ENCODE measurements at places on chromosomes 12 and 14.

DNA sequence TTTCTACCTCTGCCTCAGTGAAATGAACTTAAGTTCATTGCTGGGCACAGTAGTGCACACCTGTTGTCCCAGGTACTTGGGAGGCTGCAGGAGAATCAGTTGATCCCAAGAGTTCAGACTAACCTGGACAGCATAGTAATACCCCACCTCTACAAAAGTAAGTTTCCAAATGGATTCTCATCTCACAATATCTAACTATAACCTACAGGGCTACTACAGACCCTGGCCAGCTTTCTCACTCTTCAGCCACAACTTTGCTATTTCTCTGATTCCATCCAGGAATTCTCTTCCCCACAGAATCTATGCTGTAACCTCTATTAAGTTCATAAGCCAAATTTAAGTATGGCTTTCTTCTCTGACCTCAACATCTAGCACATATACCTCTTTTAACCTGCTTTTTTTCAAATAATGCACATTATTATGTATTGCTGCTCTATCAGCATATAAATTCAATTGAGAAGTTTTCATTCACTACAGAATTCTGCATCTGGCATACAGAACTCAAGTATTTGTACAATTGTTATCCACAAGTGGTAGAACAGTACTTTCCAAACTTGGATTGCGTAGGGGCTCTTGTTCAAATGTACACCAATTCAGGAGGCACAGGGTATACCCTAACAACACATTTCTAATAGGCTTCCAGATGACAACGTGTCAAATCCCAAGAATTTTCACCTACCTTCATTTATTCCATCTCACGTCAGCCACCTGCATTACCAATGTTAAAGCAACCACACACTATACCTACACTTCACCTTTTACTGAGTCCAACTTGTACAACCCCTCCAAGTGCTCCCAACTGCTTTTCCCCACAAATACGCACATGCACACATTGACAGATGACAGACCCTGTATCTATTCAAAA is 3.8 kb downstream of the RPS29 start:
- DNase-seq = no peak

- no peak for DNase-seq
Measured at GRCh38 chr12:16130343-16130742, 147.1 kb downstream of the SLC15A5 start.

DNA sequence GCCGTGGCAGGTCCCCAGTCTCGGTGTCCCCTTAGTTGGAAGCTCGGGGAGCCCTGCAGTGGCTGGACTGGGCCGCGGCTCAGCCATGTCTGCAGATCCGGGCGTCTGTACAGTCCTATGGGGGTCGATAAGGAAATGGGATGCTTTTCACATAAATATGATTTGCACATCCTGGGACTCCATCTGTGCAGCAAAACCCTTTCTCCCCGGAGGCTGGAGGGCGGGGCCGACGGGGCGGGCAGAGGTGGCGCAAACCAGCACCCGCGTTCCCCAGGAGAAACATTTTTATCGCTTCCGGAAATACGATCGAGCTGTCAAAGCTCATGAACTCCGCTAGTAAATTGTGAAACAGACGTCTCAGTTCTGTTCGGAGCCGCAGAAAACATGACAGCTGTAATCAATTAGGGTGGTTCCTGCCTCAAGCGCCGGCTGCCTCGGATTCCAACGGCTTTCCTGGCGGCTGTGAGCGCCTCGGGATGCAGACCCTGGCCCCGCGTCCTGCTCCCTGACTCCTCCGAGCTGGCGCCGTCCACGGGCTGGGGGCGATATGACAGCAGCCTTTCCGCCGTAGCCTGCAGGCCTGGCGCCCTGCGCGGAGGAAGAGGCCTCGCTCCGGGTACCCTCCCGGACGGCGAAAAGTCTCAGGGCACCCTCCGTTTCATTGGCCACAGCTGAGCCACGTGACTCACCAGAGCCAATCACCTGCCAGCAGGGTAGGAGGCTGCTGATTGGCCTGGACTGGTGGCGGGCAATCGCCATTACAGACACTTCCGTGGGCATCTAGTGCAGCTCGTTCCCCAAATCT is 23.0 kb downstream of the DIO3 start:
- no peak for DNase-seq

DNA sequence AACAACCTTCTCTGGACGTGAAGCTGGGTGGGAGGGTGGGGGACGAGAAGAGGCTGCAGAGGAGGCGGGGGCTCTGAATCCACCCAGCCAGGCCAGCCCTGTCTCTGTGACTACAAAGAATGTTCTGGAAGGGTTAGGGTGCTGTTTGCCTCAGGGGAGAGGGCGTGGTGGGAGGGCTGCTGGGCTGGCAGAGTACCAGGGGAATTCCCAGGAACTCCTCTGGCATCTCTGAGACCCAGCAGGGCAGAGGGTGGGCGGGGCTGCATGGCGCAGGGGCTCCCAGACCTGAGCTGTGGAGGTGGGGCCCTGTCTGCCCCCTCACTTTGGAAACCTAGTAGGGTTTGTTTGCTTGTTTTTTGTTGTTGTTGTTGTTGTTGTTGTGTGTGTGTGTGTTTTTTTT is 45.5 kb upstream of the FZD10 start:
- no peak for DNase-seq

DNA sequence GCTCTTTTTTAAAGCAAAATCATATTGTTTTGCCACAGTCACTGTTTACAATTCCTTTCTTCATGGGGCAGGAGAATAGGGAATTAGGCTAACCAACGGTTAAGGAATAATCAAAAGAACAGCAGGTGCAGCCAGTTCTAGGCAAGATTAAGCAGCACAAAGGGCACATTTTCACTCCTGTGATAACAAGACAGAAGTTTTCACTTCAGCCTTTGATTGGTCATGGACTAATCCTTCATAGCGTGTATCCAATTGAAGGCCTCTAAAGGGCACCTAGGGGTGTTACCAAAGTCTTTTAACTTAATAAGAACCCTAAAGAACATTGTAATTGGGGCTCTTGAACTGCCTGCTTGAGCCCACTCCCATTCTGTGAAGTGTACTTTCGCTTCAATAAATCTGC is 206.9 kb upstream of the AMIGO2 start:
- no peak for DNase-seq

DNA sequence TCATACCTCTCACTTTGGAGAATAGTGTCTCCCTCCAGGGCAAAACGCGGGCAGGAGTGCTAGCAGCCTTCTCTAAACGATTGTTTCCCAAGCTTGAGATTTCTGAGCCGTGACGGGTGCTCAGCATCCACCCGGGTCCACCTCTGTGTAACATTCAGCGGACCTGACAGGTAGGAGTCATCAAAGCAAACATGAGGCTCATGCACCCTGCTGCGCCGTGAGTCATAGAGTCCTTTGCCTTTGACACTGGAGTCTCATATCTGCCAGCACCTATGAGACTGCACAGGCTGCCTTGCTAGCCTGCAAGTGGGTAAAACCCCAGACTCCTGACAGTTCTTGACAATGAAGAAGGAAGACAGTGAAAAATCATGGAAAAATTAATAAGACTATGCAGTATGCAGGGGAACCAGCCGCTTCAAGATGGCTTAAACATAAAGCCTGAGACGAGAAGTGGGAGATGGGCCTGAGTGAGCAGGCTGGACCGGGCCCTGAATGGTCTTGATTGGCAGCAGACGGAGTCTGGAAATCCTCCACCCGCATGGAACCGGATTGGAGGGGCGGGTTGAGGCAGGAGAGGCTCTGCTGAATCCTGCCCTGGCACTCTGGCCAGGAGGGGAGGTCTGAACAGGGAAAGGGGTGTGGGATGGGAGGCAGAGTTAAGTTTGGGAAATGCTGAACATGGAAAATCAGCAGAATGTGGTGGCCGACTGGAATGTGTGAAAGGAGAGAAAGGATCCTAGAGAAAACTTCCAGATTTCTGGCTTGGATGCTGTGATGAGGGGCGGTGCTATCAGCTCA is 54.2 kb downstream of the LGMN start:
- no peak for DNase-seq

- no peak for DNase-seq
Measured at GRCh38 chr12:102479099-102479885, 1.1 kb downstream of the IGF1 start.

- no peak for DNase-seq
Measured at GRCh38 chr12:42565633-42566032, 23.9 kb downstream of the PRICKLE1 start.

GRCh38 chr14:74671789-74672188 is 41.1 kb downstream of the AREL1 start:
- no peak for DNase-seq

Data from spinal cord (tissue), 10 donors.